Amygdala (tissue), 56 donors: ENCODE measurements at places on chromosomes 7 and 10.

- DNase-seq: no peak
Observed at GRCh38 chr10:123564631-123565030, 101.5 kb upstream of the GPR26 start.

- DNase-seq: peak; percentile 10
Observed at GRCh38 chr10:99926925-99927720, 82.6 kb downstream of the DNMBP start.

- no peak for DNase-seq
Observed at GRCh38 chr10:130472236-130472635, 336.0 kb downstream of the GLRX3 start.

- no peak for DNase-seq
Observed at GRCh38 chr7:104486931-104487330, 158.5 kb downstream of the LHFPL3 start.

- DNase-seq: no peak
Observed at GRCh38 chr7:101747879-101748345, 69.5 kb upstream of the CUX1 start.

DNA sequence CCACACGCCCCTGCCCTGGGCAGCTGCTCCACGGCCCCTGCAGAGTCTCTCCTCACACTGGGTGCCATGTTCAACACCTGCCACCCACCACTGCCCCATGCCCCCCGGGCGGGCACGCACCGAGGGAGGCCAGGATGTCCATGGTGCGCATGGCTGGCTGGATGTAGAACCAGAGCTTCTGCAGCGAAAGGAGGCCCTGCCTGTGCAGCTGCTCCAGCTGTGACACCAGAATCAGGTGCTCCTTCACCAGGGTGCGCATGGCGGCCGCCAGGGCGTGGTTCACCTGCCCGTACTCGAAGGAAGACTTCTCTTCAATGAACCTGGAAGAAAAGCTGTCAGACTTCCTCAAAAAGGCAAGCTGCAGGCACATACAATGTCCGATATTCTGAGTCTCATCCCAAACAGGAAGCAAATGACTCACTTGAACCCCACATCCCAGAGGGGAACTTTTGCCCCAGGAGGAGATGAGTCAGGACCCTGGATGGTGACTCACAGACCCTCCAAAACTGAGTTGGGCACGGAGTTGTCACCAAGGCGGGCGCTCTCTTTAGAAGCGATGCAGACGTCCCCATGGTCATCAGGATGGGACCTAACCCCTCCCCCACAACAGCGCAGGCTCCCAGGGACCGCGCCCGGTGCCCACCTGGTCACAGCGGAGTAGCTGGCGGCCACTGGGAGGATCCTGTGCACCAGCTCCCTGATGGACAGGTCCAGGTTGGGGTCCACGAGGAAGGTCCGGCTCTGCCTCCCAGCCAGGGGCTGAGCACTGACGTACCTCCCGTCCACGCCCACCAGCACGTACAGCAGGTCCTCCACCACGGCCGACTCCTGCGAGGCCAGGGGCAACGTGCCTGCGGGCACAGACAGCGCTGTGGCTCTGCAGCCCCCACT, 15.5 kb downstream of the TUBGCP2 start:
- DNase-seq: no peak

DNA sequence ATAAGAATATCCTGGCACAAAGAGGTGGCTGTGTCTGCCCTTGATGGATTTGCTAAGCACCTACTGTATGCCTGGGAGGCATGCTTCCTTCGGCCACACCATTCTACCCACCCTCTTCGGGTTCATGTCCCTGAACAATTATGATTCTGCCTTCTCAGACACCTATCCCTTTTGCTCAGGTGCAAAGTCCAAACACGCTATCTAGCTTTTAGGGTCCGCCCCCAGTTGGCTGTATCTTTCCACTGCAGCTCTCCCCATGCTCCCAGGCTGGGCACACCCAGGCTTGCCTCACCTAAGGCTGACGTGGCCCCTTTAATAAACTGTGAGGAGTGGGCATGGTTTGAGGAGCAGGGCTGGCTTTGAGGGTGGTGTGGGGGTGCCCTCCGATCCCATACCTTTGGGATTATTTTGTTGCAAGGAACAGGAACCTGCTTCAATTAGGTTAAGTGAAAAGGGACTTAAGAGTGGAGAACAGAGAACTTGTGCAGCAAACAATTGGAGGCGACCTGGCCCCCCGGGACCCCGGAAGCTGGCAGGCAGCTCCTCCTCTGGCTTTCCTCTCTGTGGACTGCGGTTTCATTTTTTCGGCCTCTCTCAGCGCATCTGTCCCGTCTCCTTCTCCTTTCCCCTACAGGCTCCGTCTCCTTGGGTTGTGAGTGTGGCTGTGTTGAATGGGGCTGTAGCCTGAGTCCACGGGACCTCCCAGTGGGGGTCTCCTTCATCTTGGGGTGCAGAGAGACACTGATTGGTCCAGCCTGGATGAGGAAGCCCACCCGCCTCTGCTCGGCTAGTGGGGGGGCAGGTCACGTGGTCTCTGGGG, 3.8 kb downstream of the CLIP2 start:
- no peak for DNase-seq

- peak; percentile 43 for DNase-seq
Observed at GRCh38 chr7:103538964-103539709, 93.1 kb upstream of the SLC26A5 start.

DNA sequence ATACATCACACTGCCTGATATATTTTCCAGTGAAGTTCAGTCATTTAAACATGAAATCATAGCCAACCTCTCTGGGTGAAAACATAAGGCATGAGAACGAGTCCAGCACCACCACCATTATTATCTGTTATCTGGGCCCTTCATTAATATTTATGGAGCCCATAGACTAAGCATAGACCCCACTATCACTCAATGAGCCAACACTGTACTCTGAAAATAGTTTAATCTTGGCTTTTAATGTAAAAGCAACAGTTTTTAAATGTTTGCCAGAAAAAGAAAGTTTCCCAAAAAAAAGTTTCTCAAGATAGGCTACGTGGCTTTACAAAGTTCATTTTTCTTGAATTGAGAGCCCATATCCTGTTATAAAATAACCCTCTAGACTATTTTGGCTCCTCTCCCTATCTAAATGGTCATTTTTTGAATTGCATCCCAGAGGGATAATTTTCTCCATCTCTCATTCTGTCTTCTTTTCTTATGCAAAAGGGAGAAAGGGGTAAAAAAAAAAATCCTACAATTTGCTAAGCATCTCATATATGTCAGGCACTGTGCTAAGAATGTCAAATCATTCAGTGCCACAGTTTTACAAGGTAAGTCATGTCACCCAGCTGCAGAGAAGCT, 66.1 kb downstream of the FZD1 start:
- DNase-seq: no peak

DNA sequence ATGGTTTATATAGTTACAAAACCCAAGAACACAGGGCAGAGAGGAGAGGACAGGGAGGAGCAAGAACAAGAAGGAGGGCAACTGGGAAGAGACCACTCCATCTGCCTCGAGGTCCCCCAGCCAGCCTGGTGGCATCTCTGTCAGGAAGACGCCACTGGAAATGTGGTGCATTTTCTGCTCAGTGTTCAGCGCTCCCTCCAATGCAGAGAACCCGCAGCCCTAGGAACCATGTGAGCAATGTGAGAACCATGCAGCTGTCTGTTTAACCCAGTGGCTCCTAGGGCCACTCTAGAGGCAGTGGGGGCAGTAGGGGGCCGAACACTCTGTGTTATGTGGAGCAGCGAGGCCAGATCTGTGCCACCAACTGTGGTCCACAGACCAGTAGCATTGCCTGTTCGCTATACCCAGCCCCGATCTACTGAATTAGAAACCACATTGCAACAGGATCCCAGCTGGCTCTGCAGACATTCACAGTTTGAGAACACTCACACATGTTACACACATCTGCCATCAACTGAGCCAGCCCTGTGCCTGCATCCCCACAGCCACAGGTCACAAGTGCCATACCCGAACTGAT, 110.2 kb downstream of the CPXM2 start:
- DNase-seq: no peak
